ENCODE measurements at places on chromosomes 5 and 9. TPM values are rescaled to one million over a fixed set of nuclear protein-coding genes. Genes with fewer than 3 reads are reported as not detected.

The SPATA31A3 gene
- total RNA-seq: not detected

The IFNB1 gene
- total RNA-seq: 0.46 TPM

GRCh38 chr9:109708451-109708945 lies 71.5 kb upstream of the PALM2AKAP2 start:
- no peak for DNase-seq

The HTR4 gene
- not detected for total RNA-seq

DNA sequence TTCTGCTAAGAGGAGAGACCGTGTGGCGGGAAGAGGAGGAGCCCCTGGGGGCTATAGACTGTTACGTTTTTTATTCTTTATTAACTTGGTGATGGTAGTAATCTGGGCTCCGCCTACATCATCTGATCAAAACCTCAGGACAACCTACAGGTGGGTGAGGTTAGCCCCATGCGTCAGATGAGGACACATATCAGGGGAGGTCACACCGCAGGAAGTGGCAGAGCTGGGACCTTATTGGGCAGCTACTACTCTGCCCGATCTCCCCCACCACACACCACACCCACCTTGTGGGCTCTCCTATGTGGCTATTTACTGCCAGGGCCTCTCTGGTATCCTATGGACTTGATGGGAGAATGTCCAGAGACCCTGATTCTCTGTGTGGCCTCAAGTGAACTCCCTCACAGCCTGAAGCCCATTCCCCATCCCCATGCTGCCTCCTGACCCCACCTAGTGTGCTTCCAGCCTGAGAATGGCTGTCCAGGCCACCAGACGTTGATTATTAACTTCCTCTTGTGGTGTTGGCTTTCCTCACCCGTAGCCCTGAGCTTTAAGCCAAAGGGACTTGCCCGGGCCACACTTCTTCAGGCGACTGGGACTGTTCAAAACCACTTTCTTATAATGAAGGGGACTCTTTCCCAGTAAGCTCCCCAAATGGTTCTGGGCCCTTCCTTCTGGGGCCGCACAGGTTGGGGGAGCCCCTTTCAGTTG lies 8.2 kb downstream of the UNC5A start:
- no peak for DNase-seq
